Endothelial cell of umbilical vein (primary cell): ENCODE measurements at places on chromosomes 11 and 22. TPM values are rescaled to one million over a fixed set of nuclear protein-coding genes. Genes with fewer than 3 reads are reported as not detected.
A peak's percentile ranks its signal among the peaks of the same experiment; 100 is the strongest.

Gene CASP5
- not detected in 2 replicates for polyA plus RNA-seq

DNA sequence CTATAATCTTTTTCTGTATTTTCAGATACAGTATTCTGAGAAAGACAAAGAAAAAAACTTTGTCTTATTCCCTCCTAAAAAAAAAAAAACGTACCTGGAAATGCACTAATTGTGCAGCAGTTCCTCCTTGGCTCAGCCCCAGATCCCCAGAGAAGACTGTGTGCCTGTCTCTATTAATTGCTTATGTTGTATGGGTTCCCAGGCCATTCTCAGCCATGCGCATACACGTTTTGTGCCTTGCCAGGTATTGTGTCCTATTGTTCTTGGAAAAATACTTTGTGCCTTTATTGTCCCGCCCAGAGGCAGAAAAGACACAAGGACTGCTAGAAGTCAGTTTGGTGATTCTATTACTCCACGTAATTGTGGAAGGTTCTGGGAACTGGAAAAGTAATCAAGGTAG, 91.2 kb downstream of the PIWIL4 start:
- DNase-seq, result no peak

DNA sequence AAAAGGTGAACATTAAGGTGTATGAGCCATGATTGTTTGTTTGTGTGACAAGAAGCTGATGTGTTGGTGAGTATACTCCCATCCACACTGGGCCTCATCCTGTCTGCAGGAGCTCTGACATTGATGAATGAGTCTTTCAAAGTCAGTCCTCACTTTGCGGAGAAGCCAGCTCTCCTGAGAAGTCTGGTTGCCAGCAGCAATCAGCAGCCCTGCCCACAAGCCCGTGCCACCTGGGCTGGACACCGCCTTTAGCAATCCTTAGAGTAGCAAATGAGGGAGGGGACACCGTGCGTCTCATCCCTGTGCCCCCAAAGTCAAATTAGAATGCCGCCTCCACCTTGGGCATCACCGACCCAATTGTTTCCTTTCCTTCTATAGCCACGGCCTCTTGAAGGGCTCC, 174.8 kb upstream of the NECTIN1 start:
- DNase-seq, result no peak

Gene ANO5
- polyA plus RNA-seq, result 0.03 and 0.32 TPM in 2 replicates

Gene SPDYC
- polyA plus RNA-seq, result not detected in 2 replicates

Gene OR6T1
- polyA plus RNA-seq, result not detected in 2 replicates

DNA sequence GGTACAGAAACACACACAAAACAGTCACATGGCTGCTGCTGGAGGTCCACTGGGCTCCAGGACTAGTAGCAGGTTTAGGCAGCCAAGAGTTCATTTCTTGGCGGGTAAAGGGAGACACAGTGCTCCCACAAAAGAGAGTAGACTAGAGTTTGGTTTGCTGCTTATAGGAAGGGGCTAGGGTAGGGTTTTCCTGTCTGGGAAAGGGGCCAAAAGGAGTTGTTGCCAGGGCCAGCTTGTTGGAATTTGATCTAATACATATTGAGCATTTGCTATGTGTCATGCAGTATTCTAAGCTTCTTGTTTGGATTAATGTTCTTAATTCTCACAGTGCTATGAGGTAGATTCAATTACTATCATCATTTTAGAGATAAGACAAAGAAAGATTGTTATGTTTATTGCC, 195.1 kb upstream of the PLET1 start:
- DNase-seq, result peak; percentile 36

Gene MYOD1
- polyA plus RNA-seq, result not detected in 2 replicates

GRCh38 chr11:128345316-128345715, 242.0 kb downstream of the ETS1 start:
- no peak for DNase-seq

- DNase-seq, result no peak
Observed at GRCh38 chr22:26542831-26543230, 30.6 kb upstream of the TFIP11 start.

Gene ADAMTS15
- 0.05 and 0.08 TPM in 2 replicates for polyA plus RNA-seq

DNA sequence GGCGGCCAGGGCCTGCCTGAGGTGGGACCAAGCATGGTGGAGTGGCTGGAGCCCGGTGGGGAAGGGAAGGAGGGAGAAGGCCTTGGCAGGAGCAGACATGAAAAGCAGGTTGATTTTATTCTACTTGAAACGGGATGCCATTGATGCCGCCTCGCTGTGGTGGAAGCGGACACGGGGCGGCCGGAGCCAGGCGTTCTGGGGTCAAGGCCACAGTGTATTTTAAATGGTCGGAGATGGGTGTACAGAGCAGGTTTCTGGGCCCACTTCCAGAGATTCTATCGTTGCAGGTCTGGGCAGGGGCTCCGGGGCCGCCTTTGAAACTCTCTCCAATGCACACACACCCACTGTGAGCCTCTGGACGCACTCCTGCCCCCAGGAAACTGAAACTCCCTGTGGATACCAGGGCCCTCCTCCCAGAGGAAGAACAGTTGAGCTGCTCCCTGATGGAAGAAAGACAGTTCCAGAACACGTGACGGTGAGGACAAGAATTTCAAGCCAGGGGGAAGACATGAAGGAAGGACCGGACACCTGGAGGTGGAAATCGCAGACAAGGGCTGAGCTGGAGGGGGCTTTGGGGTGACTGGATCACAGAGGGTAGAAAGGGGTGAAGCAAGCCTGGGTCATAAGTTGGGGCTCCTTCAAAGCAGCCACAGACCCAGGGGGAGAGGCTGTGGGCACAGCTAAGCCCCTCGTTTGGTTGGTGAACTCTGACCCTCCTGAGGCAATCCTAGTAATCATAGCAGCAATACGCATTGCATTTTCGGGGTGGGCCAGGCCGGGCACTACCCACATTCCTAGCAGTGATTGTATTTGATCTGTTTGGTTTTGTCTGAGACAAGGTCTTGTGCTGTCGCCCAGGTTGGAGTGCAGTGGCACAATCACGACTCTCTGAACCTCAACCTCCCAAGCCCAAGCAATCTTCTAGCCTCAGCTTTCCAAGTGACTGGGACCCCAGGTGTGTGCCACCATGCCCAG, 12.3 kb upstream of the LINC01488 start:
- DNase-seq, result no peak

GRCh38 chr11:128790196-128790595, 76.9 kb downstream of the KCNJ1 start:
- peak; percentile 29 for DNase-seq

GRCh38 chr11:85276332-85276731, 350.8 kb downstream of the DLG2 start:
- no peak for DNase-seq

DNA sequence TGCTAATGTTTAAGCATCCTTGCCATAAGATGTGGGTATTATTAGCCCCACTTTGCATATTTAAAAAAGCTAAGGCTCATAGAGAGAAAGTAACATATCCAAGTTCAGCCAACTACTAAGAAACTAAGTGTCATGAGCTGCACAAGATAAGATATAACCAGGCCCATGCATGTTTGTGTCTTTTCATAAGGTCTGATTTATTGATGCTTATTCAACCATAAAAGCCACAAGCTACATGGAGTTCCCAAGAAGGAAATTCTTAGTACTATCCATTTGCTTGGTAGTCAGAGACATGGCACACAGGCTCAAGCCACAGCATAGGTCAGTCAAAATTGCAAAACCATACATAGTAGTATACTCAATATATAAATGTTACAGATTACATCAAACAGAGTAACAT, 488.5 kb downstream of the SOX6 start:
- DNase-seq, result no peak

GRCh38 chr11:118111019-118111743, 24.4 kb upstream of the SMIM35 start:
- no peak for DNase-seq

DNA sequence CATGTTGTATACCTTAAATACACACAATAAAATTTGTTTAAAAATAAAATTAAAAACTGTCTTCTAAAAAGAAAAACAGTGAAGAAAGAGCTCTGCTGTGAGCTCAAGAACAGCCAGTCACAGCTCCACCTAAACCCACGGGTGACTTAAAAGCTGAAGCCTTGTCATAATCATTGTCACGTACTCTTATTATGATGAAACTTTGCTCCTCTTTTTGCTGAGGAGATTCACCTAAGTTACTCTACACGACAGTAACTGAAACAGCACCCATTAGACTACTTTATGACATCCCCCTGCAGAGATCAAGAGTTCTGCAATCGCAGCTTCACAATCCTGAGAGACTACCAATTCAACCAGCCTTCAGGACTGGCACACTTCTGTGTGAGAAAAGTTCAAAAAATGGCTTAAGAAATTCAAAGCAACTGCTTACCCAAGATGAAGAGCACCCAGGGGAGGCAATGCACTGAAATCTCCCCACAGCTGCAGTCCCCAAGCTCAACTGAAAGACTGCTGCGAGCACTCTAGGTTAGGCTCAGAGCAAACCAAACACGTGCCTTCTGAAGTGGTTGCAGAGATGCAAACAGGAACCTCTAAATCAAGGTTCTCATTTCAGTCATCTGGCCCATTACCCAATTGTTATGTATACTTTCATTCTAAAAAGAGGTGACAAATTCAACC, at the start of gene JAML:
Gene JAML (minus strand): TSS at position 501 of the 678 bp plus-strand sequence. CDS start 10,145 bp downstream, outside the sequence.
- no peak for DNase-seq

DNA sequence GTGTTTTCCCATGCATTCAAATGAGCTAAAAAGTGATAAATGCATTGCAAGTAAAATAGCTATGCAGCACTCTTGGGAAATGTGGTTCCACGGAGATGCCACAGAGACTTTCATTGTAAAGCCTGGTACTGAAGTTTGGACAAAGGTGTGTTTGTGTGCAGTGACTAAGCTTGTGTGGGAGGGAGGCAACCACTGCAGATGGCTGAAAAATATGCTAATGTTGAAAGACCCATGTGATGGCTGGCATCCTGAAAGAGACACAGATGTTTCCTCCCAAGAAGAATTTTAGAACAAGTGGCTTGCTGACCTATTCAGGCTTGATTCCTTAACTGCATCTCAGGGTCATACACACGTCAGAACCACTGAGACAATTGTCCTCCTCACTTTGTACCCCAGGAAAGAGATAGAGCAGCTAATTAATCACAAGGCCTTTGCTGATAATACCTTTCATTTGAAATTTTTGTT, 73.8 kb downstream of the FAM76B start:
- peak; percentile 90 for DNase-seq

DNA sequence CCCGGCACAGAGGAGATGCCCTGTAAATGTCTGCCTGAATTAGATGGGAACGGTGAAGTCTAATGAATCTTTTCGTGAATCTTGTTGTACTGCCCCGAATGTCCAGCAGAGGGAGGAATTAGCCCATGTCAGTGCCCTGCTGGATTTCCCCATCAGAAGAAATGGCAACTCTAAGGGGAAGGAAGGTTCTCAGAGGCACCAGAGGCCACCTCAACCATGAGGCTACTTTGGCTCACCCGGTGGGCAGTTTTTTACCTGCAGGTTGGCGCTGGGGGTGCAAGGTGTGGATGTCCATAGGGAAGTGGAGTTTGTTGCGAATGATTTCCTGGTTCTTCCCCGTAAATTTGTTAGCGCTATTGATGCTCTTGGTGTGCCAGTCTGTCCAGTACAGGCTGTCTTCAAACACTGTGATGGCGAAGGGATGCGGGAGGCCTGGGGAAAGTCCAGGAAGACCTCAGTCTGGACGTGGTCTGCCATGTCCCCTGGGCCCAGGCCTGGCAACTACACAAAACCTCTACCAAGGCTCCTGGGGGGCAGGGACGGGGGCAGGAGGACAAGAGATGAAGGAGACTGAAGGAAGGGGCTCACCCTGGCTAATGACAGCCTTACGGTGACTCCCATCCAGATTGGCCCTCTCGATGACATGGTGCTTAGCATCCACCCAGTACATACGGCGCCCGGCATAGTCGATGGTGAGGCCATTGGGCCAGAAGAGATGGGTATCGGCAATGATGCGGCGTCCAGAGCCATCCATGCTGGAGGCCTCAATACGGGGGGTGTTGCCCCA, 28.5 kb downstream of the LRP4 start:
- peak; percentile 72 for DNase-seq

Gene WNT7B
- not detected in 2 replicates for polyA plus RNA-seq

DNA sequence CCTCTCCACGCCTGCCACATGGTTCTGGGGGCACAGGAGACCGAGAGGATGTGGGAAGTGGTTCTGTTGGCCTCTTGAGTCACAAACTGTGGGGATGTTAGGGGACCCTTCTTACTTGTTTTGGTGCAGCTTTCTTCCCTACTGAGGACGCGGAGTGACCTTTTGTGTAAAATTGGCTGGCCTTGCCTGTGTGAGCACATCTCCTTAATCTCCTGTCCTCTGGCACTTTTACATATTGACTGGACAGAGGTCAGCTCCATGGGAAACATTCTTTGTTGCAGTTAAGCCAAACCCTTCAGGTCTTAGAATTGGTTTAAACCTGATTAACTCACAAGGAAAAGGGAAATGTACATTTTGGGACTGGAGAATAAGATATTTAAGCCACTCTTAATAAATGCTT, 51.2 kb upstream of the TENM4 start:
- DNase-seq, result no peak
